ENCODE measurements at places on chromosomes 1 and 21. TPM values are rescaled to one million over a fixed set of nuclear protein-coding genes. Genes with fewer than 3 reads are reported as not detected.

GRCh38 chr1:175195798-175196197 lies 3.2 kb upstream of the KIAA0040 start:
- no peak for DNase-seq

PRRX1 gene
- 23.0 TPM for total RNA-seq

CLCNKB gene
- total RNA-seq = 0.65 TPM

DSCAM gene
- not detected for total RNA-seq

DENND2C gene
- 8.4 TPM for total RNA-seq

SPTA1 gene
- not detected for total RNA-seq

DNA sequence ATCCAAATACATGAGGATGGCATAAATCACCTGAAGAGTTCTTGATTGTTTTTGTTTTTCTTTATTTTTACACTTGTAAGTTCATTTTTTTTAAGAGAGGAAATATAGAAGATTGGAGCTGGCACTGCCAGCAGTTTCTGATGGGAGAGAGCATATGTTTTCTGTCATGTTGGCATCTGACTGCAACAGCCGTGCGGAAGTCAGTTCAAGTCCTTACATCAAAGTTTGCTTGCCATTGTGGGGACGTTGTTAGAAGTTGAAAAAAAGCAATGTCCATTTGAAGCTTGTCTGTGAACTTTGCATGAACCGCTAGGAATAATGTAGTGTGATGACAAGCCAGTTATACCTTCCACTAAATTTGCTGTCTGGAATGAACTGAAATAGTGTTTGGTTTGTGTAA lies 126.5 kb upstream of the USH2A start:
- no peak for DNase-seq

DNA sequence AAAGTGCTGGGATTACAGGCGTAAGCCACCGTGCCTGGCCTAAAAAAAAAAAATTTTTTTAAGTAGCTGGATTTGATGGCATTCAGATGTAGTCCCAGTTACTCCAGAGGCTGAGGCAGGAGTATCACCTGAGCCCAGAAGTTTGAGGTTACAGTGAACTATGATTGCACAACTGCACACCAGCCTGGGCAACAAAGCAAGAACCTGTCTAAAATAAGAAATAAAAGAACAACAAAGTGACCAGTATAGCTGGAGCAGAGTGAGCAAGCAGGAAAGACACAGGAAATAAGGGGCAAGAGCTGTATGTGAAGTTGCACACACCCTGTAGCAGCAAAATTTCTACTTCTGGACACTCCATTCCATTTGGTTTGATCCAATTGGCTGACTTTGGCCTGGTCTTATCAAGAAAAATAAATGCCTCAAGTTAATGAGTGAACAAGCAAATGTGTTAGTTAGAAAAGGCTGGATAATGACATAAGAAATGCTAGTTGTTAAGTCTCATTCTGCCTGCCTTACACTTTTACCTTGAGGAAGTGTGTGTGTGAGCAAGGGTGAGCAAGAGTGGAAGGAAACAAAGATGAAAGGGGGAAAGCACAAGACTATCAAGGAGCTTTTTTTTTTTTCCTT lies 7.9 kb downstream of the ATP5IF1 start:
- DNase-seq = no peak

DNA sequence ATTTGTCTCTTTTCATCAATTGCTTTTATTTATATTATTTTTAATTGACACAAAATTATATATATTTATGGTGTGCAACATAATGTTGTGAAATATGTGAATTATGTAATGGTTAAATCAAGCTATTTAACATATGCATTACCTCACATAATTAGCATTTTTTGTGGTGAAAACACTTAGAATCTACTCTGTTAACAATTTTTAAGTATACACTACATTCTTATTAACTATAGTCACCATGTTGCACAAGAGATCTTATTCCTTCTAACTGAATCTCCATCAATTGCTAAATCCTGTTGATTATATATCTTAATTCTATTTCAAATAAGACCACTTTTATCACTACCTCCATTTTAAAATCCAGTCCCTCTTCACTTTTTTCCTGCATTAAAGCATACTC lies 42.5 kb downstream of the PLPPR5 start:
- DNase-seq = no peak

- no peak for DNase-seq
These were observed 213.3 kb downstream of the TRABD2B start for GRCh38 chr1:47783638-47784496.

DNA sequence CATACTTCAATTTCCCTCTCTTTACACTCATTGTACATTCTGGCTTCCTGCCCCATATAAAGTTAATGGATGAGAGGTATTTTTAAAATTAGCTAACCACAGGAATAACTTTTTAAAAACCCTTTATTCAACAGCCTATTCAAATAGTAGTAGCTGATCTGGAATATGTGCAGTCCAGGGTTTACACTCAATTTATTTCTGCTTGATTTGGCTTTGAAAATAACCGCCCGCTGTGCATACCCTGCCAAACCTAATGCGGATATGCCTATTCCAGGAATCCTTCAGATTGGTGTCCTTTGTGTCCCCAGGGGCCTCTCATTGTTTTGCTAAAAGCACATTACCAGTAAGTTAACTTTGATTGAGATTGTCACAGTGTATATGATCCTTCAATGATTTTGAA lies 1686.2 kb downstream of the PLA2G4A start:
- DNase-seq = no peak

GRCh38 chr1:217133092-217133491 lies 409.9 kb upstream of the ESRRG start:
- no peak for DNase-seq

DNA sequence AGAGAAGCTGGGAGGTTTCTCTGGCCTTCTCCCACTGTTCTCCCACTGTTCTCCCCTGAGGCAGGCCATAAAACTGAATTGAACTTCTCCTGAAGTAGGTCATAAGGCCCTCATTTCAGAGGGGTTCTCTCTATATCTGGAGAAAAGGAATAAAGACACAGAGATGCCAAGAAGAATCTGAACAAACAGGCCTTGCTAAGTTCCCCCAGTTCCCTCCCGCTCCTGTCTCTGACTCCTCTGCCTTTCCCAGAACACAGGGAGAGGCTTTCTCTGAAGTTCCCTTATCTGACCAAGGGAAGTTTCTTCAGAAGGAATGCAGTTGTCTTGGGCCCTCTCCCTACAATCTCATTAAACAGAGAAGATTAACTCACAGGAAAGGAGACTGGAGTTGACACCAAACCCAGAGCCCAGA lies 83.4 kb downstream of the SLC16A1 start:
- no peak for DNase-seq

TDRD10 gene
- total RNA-seq = 3.3 TPM

GRCh38 chr1:192940658-192941057 lies 118.5 kb downstream of the UCHL5 start:
- no peak for DNase-seq

GRCh38 chr21:36934864-36935420 lies 31.5 kb downstream of the HLCS start:
- DNase-seq = no peak

- no peak for DNase-seq
These were observed 456.5 kb downstream of the DPYD start for GRCh38 chr1:97464305-97464704.

TMPRSS2 gene
- 154 TPM for total RNA-seq

GRCh38 chr1:24139841-24140425 lies 3.0 kb downstream of the IL22RA1 start:
- DNase-seq = no peak

DIP2A gene
- total RNA-seq = 52.9 TPM

LRRIQ3 gene
- 1.6 TPM for total RNA-seq

GRCh38 chr1:151982300-151983005 lies 11.2 kb downstream of the S100A10 start:
- DNase-seq = no peak

HTR6 gene
- not detected for total RNA-seq

Data from ureter (tissue), 1 donor.